ENCODE measurements at places on chromosomes 6 and 20.

GRCh38 chr6:159844737-159845645 is 44.9 kb downstream of the PNLDC1 start:
- DNase-seq, result no peak

GRCh38 chr6:14462566-14462965 is 345.0 kb downstream of the CD83 start:
- DNase-seq, result no peak

DNA sequence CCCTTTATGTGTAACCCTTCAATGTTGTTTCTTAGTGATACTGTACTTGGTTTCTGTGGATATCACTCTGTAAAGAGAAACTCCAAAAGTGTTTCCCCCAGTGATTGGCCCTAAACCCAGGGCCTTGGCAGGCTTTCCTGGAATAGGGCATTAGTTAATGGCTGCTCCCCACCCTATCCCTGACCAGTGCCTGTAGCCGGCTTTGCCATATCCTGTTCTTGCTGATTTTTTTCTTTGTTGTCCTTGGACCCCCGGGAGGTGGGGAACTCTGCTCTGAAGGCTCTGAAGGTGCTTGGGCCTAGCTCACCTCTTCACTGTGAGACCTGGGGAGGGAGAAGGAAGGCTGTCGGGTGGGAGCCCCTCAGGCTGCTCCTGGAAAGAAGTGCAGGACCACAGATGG is 120.1 kb downstream of the TCP11 start:
- DNase-seq, result no peak

GRCh38 chr6:157452096-157452495 is 71.1 kb downstream of the ZDHHC14 start:
- DNase-seq, result no peak

DNA sequence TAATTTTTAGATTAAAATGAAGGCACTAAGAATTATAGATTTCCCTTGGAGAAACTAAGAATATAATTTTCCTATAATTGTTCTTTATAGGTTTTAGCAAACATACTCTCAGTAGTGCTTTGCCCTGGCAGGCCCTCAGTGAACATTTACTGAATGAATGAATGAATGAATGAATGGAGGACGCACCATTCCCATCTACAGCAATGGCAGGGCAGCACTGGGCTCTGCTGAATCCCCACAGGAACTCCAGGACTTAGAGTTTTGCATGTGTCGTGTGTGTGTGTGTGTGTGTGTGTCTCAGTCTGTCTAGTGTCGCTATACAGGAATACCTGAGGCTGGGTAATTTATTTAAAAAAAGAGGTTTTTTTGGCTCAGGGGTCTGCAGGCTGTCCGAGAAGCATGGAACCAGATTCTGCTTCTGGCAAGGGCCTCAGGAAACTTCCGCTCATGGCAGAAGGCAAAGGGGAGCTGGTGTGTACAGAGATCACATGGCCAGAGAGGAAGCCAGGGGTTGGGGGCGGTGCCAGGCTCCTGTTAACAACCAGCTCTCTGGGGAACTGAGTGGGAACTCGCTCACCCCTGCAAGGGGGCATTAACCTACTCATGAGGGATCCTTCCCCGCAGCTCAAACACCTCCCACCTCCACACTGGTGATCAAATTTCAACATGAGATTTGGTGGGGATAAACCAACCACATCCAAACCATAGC is 20.1 kb downstream of the RNASET2 start:
- no peak for DNase-seq

DNA sequence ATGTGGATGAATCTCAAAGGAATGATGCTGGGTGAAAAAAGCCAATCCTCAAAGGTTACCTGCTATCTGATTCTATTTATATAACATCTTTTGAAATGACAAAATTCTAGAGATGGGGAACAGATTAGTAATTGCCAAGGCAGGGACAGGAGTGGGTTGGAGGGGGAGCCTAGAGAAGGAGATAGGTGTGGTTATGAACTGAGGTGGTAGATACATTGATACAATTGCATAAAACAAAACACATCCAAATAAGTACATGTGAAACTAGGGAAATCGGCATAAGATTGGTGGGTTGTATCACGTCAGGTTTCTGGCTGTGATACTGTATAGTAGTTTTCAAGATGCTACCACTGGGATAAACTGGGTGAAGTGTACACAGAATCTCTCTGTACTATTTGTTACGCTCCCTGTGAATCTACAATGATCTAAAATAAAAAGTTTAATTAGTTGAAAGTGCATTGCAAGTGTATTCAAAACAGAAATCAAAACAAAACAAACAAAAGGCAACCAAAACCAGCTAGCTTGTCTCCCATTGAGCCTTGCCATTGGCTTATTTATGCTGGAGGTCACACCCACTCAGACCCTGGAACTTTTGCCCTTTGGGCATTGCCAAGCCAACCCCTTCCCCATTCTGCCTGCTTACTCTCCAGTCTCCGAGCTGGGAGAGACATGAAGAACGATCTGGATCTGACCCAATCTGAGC is 27.8 kb downstream of the PPP1R16B start:
- no peak for DNase-seq

DNA sequence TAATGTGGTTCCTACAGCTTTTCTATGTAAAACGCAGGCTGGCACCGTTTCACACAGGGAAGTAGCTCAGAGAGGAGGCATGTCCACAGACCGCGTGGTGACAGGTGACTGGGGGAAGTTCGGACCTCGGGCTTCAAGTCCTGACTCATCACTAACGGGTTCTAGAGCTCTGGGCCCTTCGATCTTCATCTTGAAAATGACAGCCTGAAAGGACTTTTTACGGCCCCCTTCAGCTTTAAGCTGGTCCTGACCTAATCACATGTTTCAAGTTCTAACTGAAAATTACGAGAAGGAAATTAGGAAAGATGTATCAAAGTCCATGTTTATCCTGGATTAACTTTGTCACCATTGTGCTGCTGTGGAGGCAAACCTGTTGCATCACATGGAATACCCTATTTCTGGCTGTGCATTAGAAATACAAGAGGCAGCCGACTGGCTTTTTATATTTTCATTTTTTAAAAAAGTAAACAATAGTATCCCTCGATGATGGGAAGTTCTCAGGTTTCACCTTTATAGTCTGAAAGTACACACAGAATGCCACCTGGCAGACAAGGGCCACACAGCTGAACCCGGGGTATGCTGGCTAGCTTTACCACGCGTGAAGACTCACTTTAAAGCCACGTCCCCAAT is 2.0 kb downstream of the MAN1A1 start:
- peak; percentile 69 for DNase-seq

- no peak for DNase-seq
Measured at GRCh38 chr6:139082370-139082769, 52.5 kb upstream of the HECA start.

DNA sequence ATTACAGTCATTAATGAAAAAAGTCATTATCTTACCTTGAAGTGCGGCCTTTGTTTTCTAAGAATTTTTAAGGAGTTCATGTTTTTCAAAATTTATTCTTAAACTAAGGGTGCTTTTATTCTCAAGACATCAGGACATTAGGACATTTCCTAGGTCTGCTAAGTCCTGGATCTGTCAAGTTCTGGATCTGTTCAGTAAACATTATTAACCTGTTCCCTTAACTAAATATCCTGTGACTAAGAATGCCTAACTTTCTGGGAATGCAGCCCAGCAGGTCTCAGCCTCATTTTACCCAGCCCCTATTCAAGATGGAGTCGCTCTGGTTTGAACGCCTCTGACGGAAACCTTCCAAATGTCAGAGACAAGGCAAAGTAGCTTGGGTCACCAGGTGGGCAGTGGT is 302.6 kb downstream of the SYNE1 start:
- no peak for DNase-seq

- no peak for DNase-seq
Measured at GRCh38 chr20:57663681-57664451, 43.6 kb upstream of the ZBP1 start.

DNA sequence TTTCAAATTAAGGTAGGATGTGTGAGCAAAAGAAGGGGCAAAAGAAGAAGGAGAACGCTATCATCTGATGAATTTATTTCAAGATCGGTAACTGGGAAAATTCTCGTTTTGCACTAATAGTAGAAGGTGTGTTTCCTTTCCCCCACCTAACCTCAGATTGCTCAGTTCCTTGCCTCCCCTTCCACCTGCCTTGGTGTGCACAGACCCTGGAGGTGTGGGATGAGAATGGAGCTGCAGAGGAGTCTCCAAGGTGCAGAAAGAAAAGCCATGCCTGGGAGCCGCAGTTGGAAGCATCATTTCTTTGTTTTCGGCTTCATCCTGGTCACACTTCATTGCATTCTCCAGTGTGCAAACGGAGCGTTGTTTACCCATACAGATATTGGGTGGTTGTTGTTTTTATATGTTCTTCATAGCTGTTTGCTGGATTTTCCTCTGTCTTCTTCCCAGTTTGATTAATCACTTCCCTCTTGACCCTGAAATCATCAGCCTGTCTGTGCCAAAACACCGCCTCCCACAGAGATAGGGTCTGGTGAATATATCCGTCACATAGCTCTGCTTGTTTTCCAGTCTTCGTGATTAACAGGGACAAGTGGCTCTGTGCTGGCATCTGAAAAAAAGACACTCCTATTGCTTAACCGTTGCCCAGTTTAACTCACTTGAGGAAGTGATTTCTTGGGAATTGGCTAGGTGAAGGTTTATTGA is 40.2 kb upstream of the NEDD9 start:
- DNase-seq, result no peak

- no peak for DNase-seq
Measured at GRCh38 chr6:111938710-111939109, 65.5 kb upstream of the FYN start.

- DNase-seq, result no peak
Measured at GRCh38 chr6:69487688-69488087, 309.1 kb downstream of the LMBRD1 start.

GRCh38 chr6:89434954-89435353 is 2.0 kb downstream of the ANKRD6 start:
- peak; percentile 85 for DNase-seq

GRCh38 chr6:69665437-69665836 is 131.4 kb downstream of the LMBRD1 start:
- DNase-seq, result no peak

DNA sequence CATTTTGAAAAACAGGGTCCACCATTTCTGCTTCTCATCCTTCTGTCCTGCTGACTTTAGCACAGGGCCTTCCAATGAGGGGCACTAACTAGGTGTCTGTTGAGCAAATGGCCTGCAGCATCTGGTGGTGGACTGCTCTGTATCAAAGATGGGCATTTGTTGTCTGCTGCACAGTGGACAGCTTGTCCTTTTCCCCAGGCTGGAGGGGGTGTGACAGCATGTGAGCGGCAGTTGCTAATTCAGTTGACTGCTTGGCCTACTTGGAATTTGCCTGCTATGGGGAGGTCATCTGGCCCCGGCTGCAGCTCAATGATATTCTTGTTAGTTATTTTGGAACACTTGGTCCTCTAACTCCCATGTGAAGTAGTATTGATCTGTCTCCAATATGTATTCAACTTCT is 93.7 kb downstream of the SH3BGRL2 start:
- peak; percentile 83 for DNase-seq

DNA sequence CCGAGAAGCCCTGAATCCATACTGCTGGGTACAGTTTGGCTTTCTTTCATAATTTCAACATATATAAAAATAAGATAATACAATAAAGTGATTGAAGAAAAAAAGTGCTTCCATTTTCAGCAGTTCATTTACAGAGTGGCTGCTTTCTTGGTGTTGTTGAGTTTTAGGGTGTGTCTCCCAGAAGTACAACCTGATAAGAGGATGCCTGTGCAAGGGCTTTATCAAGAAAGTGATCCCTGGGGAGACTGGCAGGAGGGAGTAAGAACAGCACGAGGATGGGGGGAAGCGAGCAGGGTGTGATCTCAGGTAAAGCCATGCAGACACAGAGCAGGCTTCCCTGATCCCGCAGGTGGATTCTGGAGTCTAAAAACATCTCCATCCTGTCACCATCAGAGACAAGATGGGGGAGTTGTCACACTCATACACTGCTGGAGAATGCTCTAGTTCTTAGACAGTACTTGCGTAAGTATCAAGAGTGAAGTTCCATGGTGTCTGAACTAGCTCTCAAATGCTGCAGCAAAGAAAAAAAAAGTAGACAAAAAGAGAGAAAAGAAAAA is 395.9 kb downstream of the CDH26 start:
- no peak for DNase-seq

DNA sequence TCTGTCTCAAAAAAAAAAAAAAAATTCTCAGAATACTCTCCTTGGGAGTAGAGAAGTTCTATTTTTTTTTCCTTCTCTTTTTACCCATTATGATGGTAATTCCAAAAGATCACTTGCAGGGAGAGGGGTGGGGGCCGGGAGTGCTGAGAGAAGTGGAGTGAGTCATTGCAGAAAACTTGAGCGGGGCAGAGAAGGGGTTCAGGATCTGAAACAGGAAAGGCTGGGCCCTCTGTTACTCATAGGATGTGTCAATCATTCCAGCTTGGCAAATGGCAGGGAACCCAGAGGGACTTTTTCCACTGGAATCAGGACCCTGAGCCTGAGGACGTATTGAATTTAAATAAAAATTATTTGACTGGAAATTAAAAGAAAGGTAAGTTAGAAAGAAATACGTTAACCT is 111.4 kb upstream of the ARMC2 start:
- no peak for DNase-seq

DNA sequence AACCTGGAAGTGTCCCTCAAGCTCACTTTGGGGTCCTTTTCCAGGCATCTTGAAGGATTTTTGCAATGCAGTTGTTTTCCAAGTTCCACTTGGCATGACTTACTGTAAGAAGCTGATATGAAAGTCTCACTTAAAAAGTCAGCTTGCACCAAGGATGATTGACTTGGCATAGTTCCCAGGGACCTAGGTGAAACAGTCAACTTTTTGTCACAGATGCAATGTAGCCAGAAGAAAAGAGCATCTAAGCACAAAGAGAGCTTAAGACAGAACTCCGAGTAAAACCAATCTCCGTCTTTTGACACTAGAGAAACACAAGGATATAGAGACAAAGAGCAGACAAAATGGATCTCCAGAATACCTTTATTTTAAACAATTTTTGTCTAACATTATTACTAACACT is 2.6 kb upstream of the ZSCAN12 start:
- no peak for DNase-seq
